RKO (cell line): ENCODE measurements at places on chromosomes 6 and 20.

- DNase-seq = peak; percentile 61
These were observed 91.1 kb upstream of the HIVEP1 start for GRCh38 chr6:11921017-11921438.

DNA sequence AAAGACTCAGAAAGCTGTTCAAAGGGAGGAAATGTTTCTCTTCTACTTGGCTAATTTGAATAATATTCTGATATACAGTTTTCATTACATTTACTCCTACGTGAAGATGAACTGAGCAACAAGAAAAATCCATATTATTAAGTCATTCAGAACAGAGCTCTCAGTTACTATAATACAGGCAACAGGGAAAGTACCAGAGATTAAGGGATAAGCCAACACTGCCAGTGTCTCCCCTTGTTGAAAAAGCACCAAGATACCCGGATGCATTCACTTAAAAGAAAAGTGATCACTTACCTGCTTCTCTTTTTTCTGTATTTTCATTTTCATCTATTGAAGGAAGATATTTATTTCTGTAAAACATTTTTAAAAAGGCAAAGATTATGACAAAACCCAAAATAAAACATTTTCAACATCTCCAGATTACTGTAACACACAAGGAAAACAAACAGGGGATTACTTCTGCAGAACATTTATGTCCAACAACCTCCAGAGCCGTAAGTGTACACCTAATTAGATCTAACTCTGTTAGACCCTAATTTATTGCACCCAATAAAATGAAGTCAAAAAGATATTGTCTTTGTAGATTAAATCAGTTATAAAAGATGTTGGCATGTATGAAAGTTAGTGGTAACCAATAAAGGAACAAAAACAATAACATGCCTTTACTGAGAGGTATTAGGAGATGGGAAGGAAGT is 67.0 kb downstream of the CHD6 start:
- no peak for DNase-seq

DNA sequence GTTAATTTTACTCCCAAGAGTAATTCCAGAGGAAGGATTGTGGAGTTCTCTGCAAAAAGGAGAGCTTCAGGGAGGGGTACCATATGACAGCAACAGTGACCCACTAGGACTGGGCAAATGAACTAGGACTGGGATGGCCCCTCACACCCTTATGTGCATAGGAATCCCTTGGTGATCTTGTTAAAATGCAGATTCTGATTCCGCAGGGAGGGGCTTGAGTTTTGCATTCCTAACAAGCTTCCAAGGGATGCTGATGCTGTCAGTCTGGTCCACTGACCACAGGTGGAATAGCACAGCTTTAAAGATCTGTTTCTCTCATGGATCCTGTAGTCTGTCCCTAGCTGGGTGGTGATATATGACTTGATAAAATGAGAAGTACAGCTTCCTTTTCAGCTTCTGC is 6.3 kb upstream of the FOXA2 start:
- no peak for DNase-seq

- peak; percentile 65 for DNase-seq
These were observed 85.4 kb downstream of the HFE start for GRCh38 chr6:26172608-26172968.

DNA sequence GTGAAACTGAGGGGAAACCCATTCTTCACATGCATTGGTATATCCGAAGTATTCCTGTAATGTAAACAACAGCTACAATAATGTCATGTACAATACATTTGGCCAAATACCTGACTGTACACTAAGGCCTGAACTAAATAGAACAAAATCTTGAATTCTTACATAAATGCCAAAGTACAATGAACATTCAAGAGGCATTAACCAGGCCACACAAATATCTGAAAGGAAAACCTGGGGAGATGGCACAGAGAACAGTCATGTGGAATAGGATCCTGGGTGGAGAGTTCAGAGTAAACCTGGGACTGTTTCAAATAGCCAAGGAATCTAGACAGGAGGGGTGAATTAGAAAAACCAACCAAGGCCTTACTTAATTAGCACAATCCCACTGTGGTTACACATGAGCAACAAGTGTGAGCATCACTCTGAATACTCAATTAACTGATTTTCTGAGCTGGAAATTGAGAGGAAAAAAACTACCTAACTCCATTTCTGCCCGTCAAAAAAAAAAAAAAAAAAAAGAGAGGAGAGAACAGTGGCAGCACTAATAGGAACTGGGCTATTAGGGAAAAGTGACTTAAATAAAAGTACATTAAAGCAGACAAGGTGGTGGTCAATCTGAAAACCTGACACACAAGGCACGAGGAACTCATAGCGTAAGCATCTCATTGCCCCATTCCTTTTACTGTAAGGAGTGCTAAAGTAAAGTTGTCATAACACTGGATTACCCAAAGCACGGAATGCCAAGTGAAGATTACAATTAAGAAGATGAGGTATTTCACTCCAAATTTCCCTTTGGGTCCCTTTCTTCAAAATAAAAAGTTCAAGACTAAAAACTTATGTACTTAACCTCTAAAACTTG is 10.9 kb downstream of the SNX5 start:
- no peak for DNase-seq

- no peak for DNase-seq
These were observed 103.3 kb upstream of the AGPAT4 start for GRCh38 chr6:161377116-161377515.

DNA sequence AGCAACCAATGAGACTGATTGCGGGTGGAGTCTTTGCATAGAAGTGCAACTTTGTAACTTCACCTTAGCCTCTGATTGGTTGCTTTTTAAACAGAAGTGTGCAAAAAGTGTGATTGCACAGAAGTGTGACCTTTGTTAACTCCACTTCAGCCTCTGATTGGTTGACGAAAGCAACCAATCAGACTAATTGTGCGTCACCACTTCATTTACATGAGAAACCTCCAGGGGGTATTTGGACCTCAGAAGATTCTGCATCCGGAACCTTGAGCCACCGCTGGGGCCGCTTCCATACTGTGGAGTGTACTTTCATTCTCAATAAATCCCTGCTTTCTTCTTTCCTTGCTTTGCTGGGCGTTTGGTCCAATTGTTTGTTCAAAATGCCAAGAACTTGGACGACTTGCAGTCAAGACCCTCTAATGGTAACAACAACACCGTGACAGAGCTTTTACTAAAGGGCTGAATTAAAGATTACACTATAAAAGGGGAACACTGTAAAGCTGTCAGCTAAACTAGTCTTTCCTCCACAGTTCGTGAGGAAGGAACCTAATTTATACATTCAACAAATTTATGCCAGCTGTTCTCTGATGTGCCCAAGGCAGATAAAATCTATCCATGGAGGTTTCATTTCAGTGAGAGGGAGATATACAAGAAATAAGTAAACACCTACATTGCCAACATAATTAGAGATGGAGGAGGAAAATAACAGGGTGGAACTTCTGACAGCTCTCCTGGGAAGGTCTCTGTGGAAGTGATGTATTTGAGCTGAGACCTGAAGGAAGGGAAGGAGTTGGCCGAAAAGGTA is 1.4 kb upstream of the HECA start:
- no peak for DNase-seq

DNA sequence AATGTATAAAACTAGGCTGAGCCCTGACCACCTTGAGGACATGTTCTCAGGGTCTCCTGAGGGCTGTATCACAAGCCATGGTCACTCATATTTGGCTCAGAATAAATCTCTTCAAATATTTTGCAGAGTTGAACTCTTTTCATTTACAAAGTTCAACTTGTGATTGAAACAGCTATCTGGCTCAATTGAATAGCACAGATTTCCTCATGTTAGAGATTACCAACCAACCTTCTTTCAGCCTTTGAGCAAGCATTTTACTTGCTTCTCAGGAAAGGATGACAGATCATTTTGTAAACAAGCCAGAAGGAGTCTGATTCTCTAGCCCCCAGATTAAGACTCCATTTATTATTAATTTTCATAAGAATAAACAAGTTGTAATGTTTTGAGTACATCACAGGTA is 111.0 kb upstream of the DOK5 start:
- DNase-seq = no peak

DNA sequence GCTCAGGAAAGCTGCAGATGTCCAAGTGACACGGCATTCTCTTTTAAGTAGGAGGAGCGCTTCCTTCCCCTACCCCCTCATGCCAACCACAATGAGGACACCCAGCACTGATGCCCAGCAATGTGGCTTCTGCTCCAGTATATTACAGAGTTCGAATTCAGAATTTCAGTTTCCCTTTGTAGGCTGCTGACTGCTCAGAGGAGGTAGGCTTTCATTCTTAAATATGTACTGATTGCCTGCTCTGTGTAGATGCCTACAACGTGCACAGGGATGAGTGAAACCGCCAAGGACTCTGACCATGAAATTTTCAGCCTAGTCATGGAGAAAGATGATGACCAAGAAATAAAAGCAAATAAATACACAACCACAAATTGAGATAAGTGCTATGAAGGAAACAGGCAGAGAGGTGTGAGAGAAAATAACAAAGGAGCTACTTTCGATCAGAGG is 50.9 kb upstream of the TNFAIP3 start:
- DNase-seq = no peak

- no peak for DNase-seq
These were observed 9.8 kb downstream of the MAS1L start for GRCh38 chr6:29477923-29478450.
